RWPE2 (cell line): ENCODE measurements at places on chromosomes 7 and 10.
A peak's percentile ranks its signal among the peaks of the same experiment; 100 is the strongest.

- H3K4me3 ChIP-seq, result no peak overlapping the region
- DNase-seq, result no peak
- H3K27ac ChIP-seq, result no peak overlapping the region
- H3K4me1 ChIP-seq, result no peaks in the 10 kb centered on the region
- no peaks in the 10 kb centered on the region for H3K27me3 ChIP-seq
Observed at GRCh38 chr7:39633563-39634477, 10.4 kb downstream of the RALA start.

GRCh38 chr10:79376751-79377556 is 29.7 kb downstream of the PPIF start:
- no peak overlapping the region for H3K27ac ChIP-seq
- no peak overlapping the region for H3K4me3 ChIP-seq

DNA sequence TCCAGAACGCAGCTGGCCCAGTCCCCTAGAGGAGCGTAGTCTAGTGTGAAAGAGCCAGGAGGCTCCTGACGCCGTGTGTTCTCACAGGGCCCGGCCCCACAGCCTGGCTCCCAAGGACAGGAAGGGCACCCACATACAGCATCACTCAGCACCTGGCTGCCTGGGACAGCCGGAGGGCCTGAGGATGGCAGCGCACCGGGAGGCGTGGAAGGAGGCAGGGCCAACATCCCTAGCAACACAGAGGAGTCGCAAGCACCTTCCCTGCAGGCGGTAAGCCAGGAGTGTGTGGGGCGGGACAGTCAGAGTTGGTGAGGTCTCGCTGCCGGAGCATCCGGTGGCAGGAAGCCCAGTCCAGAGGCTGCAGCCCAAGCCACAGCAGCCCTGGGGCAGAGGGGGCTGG is 125.8 kb downstream of the MAD1L1 start:
- peak; percentile 90 for DNase-seq
- H3K4me1 ChIP-seq, result peaks cover 13% of the 10 kb centered on the region
- no peaks in the 10 kb centered on the region for H3K36me3 ChIP-seq
- H3K27me3 ChIP-seq, result no peaks in the 10 kb centered on the region
- no peak overlapping the region for H3K27ac ChIP-seq

- DNase-seq, result no peak
- no peaks in the 10 kb centered on the region for H3K36me3 ChIP-seq
- no peaks in the 10 kb centered on the region for H3K27me3 ChIP-seq
- H3K27ac ChIP-seq, result no peak overlapping the region
- H3K4me3 ChIP-seq, result no peak overlapping the region
- H3K4me1 ChIP-seq, result no peaks in the 10 kb centered on the region
Observed at GRCh38 chr7:138292951-138293350, 167.1 kb upstream of the TRIM24 start.

DNA sequence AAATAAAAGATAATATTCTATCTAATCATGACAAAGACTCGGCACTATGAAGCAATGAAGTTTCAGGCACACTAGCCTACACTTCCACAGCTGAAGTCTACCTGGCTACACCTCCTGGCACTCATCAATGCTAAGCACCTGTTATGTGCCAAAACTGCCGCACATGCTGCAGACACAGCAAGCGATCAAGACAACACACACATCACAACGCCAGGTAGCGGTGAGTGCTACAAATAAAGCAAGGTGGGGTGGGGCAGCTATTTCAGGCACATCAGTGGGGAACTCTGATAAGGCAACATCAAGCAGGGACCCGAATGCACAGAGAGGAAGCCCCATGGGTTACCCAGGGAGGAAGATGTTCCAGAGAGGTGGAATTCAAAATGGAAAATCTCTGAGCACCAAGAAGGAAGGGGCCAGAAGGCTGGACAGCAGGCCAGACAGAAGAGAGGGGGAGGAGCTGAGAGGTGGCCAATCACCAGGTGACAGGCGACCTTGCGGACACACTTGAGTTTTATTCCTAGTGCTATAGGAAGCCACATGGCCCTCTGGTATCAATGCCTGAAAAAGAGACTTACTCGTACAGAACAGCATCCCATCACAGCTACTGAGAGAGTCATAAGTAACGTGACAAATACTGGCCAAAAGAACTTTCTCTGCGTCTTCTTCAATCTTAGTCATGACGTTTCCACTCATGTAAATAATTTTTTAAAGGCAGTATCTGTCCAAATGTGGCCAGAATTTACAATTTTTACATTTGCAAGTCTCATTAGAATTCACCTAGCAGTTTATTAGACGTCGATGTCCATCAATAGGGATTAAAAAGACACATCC is 8.0 kb downstream of the PSAP start:
- H3K27me3 ChIP-seq, result no peaks in the 10 kb centered on the region
- H3K36me3 ChIP-seq, result no peaks in the 10 kb centered on the region
- H3K4me3 ChIP-seq, result no peak overlapping the region
- no peak for DNase-seq
- H3K4me1 ChIP-seq, result peaks cover 24% of the 10 kb centered on the region

GRCh38 chr7:112940314-112940732 is 146.3 kb downstream of the GPR85 start:
- peak overlapping the region; percentile 7 for H3K27ac ChIP-seq
- H3K4me3 ChIP-seq, result peak overlapping the region; percentile 84
- DNase-seq, result no peak
- peaks cover 3% of the 10 kb centered on the region; the same call in 1 of the 2 replicates for H3K36me3 ChIP-seq
- no peaks in the 10 kb centered on the region for H3K27me3 ChIP-seq

DNA sequence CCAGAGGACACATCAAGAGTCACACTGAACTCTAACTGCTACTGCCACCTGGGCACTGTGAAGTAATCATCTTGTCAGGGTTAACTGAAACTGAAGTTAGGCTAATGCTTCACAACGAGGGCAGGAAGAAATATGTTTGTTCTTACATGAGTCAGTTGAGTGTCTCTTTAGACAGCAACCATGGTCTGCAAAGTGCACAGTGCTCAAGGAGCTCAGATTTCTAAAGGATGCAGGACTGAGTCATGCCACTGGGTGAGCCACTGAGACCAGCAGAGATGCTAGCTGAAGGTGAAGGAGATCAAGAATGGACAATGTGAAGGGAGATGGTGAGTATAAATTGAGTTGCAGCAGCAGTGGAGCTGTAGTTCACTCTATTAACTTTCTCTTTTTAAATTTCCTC is 76.0 kb upstream of the CTTNBP2 start:
- peak overlapping the region; percentile 97 for H3K27ac ChIP-seq
- DNase-seq, result no peak
- no peaks in the 10 kb centered on the region for H3K27me3 ChIP-seq
- peaks cover 51% of the 10 kb centered on the region for H3K4me1 ChIP-seq

DNA sequence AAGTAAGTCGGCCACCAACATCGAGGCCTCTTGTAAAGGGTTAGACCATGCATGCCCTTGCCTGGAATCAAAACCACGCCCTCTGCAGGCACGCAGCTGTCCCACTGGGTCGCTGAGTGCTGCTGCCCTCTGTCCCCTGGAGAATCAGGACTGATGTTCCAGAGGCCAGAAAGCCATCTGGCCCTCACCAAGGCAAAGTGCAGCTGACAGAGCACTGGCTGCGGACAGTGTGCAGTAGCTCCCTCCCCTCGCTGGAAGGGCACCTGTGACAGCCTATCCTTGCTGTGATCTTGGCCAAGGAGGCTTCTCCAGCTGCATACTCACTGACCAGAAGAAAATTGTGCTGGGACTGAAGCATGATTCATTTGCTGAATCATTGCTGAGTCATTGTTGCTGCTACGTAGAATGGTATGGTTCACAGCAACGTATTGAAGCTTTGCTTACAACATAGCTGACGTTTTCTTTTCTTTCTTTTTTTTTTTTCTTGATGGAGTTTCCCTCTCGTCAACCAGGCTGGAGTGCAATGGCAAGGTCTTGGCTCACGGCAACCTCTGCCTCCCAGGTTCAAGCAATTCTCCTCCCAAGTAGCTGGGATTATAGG is 30.4 kb downstream of the DDC start:
- no peak for DNase-seq
- no peaks in the 10 kb centered on the region for H3K36me3 ChIP-seq
- no peaks in the 10 kb centered on the region for H3K27me3 ChIP-seq
- H3K4me1 ChIP-seq, result peaks cover 27% of the 10 kb centered on the region
- H3K27ac ChIP-seq, result peak overlapping the region; percentile 66
- no peak overlapping the region for H3K4me3 ChIP-seq

DNA sequence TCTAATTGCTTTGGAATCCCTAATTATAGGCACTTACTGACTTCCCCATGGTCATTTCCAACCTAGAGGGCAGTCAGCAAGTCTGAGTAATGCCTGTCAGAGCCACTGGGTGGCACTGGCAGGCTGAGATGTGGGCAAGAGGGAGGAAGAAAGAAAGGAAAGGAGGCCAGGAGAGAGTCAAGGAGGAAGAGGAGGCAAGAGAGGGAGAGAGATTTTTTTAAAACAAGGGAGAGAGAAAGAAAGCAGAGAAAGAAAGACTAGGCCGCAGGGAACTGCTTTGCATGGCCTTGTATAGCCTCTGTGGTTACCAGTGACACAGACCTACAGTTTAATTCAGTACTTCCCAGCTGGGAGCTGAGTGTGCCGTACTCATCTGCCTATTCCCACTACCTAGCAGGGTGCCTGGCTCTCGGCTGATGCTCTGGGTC is 210.4 kb upstream of the ADO start:
- no peak overlapping the region for H3K4me3 ChIP-seq
- H3K36me3 ChIP-seq, result no peaks in the 10 kb centered on the region
- H3K27me3 ChIP-seq, result no peaks in the 10 kb centered on the region
- DNase-seq, result no peak
- no peaks in the 10 kb centered on the region for H3K4me1 ChIP-seq
- no peak overlapping the region for H3K27ac ChIP-seq

DNA sequence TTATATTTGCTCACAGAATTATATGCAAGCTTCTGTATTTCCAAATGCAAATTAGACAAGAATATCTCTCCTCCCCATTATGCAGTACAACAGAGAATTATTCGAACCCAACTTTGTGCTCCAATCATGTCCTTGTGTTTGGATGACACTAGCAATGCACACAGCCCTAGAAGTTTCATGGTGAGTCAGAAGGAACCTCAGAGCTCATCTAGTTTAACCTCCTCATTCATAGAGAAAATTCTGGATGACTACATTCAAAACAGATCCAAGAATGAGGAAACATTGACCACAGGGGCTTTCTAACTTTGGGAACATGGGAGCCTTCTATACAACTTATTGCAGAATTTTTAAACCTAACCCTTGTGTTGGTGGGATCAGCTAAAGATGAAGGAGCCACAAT is 12.8 kb upstream of the ARID5B start:
- H3K4me3 ChIP-seq, result no peak overlapping the region
- H3K36me3 ChIP-seq, result no peaks in the 10 kb centered on the region
- peaks cover 16% of the 10 kb centered on the region for H3K4me1 ChIP-seq

DNA sequence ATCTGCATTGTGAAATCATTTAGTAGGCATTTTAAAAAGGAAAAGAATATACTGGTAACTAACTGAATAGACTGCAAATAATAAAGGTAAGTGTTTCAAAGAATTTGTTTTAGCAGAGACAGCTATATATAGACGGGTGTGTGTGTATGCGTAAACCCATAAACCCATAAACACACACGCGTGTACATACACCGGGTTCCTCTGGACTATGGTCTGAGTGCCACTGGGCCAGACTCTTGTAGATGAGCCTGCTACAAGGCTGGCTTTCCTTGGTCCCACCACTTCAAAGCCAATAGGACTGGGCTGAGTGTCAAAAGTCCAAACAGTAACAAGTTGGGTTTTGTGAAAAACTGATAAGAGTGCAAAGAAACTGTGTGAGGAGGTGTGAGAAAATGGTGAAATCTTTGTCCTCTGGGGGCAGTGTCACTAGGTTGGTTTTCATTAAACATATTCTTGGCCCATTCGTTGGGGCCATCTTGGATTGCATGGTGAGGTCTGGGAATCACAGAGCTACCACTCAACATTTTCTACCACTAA is 39.8 kb downstream of the GNA12 start:
- H3K27me3 ChIP-seq, result no peaks in the 10 kb centered on the region
- DNase-seq, result no peak
- H3K27ac ChIP-seq, result peak overlapping the region; percentile 79
- H3K4me1 ChIP-seq, result peaks cover 37% of the 10 kb centered on the region
- no peaks in the 10 kb centered on the region for H3K36me3 ChIP-seq

GRCh38 chr7:98877692-98878364 is 504 bp upstream of the TRRAP start:
- no peak for DNase-seq
- peak overlapping the region; percentile 54 for H3K27ac ChIP-seq
- H3K36me3 ChIP-seq, result peaks cover 25% of the 10 kb centered on the region
- no peaks in the 10 kb centered on the region for H3K4me1 ChIP-seq

DNA sequence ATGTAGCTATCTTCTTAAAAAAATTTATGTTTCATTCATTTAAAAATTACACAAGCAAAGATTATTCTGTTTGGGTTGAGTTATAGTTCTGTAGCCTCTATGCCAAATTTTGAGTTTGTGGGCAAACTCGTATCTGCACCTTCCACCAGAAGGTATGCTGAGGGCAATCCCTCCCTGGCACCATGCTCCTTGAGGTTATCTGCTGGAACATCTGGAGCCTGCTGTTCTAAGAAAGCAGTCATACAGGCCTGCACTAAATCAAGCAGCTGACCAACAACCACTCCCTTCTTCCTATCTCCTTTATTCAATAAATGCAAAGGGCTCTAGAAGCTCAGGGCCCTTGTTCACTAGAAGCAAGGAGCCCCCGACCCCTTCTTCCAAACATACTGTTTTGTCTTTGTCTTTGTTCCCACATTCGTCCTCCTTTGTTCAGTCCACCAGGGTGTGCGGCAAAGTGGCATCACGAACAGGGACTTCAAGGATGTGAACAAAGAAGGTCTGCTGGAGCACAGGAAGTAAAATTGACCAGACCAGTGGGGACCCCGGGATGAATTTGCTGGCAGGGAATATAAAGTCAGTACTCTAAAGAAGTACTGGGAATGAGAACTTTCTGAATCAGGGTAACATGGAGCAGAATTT is 36.4 kb downstream of the OR13A1 start:
- no peaks in the 10 kb centered on the region for H3K4me1 ChIP-seq
- no peak for DNase-seq
- H3K27ac ChIP-seq, result no peak overlapping the region
- H3K27me3 ChIP-seq, result peaks cover 9% of the 10 kb centered on the region
- no peaks in the 10 kb centered on the region for H3K36me3 ChIP-seq
